ENCODE measurements at places on chromosomes 1 and 21. TPM values are rescaled to one million over a fixed set of nuclear protein-coding genes. Genes with fewer than 3 reads are reported as not detected.

PLK3 gene
- 27.5 TPM for total RNA-seq

GCSAML gene
- 0.28 TPM for total RNA-seq

SERTAD4 gene
- total RNA-seq = 0.18 TPM

EPHA8 gene
- not detected for total RNA-seq

VANGL2 gene
- total RNA-seq = 4.8 TPM

INAVA gene
- 33.8 TPM for total RNA-seq

GRCh38 chr1:67126111-67126746 lies 8.5 kb downstream of the C1orf141 start:
- no peaks in the 10 kb centered on the region for H3K4me1 ChIP-seq
- H3K27ac ChIP-seq = no peak overlapping the region
- H3K27me3 ChIP-seq = no peaks in the 10 kb centered on the region

- no peak overlapping the region for H3K27ac ChIP-seq
- no peaks in the 10 kb centered on the region for H3K36me3 ChIP-seq
- H3K27me3 ChIP-seq = no peaks in the 10 kb centered on the region
These were observed 27.4 kb upstream of the CTPS1 start for GRCh38 chr1:40951943-40952743.

DNA sequence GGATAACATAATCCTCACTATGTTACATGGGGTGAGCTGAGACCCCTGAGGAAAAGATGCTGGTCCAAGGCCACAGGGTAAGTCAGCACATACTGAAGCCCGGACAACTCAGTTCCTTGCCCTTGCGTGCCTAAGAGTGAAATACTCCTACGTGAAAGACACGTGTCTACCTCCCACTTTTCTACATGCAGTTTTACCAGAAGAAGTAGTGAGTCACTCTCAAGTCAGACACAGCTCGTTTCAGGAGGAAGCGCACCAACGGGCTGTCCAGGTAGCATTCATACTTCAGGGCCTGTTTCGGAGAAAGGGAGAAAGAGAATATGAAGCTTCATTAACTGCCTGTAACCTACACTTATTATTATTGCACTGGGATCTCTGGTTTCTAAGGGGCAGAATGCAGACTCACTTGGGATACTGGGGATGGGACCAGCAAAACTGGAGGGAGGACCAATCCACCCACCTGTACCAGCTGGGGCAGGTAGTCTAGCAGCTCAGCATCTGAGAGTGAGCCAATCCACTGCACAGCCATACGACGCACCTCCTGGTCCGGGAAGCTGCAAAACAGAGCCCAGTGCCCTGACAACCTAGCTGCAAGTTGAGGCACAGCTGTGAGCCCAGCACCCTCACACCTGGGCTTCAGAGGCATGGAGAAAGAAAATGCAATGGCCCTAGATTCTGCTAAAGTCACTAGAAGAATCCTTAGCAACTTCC lies 32.4 kb upstream of the PPP1R15B start:
- peaks cover 82% of the 10 kb centered on the region for H3K36me3 ChIP-seq
- H3K27me3 ChIP-seq = no peaks in the 10 kb centered on the region
- H3K4me3 ChIP-seq = no peak overlapping the region
- DNase-seq = no peak
- no peaks in the 10 kb centered on the region for H3K4me1 ChIP-seq

DNA sequence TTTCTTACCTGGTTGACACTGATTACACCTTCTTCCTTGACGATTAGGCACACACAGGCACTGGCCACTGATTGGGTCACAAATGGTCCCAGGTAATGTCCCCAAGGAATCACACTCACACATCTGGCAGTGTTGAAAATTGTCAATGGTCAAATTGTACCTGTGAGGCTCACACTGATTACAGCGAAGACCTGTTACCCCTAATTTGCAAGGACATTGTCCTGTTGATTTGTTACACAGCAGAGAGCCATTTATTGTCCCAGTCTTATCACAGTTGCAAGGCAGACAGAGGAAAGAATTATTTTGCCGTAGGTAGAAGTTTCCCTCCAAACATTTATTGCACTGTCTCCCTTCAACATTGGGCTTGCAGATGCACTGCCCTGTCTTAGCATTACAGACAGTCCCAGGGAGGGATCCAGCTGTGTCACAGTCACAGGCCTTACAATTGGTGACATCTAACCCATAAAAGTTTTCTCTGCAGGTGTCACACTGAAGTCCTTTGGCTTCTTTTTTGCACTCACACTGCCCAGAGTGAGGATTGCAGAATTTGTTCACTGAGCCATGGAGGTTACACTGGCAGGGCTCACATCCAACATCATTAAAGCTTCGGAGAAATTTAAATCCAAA lies 176.6 kb downstream of the USH2A start:
- DNase-seq = no peak
- no peak overlapping the region for H3K27ac ChIP-seq
- no peaks in the 10 kb centered on the region for H3K4me1 ChIP-seq
- H3K36me3 ChIP-seq = no peaks in the 10 kb centered on the region
- H3K27me3 ChIP-seq = no peaks in the 10 kb centered on the region

GRCh38 chr1:172616636-172617035 lies 42.3 kb upstream of the FASLG start:
- no peak overlapping the region for H3K27ac ChIP-seq
- DNase-seq = no peak
- no peak overlapping the region for H3K4me3 ChIP-seq
- peaks cover under 1% of the 10 kb centered on the region for H3K36me3 ChIP-seq
- H3K4me1 ChIP-seq = no peaks in the 10 kb centered on the region

DNA sequence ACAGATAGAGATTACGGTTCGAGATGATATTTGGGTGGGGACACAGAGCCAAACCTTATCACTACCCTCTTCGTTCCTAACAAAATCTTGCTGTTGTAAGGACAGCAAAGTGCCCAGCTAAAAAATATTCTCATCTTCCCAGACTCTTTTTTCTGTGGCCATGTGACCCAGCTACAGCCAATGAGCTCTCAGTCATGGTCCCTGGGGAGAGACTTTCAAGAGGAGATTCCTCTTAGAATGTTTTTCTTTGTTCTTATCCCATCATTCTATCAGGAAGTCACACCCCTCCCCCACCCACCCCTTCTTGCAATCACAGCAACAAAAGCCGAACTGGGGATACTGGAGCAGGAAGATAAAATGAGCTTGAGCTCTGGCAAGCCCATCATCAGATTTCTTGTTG lies 247.1 kb downstream of the CHRM3 start:
- H3K4me1 ChIP-seq = no peaks in the 10 kb centered on the region
- H3K27me3 ChIP-seq = no peaks in the 10 kb centered on the region
- H3K36me3 ChIP-seq = no peaks in the 10 kb centered on the region
- no peak overlapping the region for H3K27ac ChIP-seq
- no peak for DNase-seq

GRCh38 chr1:226792368-226792767 lies 53.3 kb upstream of the ITPKB start:
- no peak overlapping the region for H3K27ac ChIP-seq
- no peaks in the 10 kb centered on the region for H3K27me3 ChIP-seq
- no peak overlapping the region for H3K4me3 ChIP-seq
- H3K4me1 ChIP-seq = no peaks in the 10 kb centered on the region
- no peaks in the 10 kb centered on the region for H3K36me3 ChIP-seq

GRCh38 chr1:75058424-75058823 lies 75.8 kb upstream of the LHX8 start:
- no peak for DNase-seq
- H3K4me1 ChIP-seq = no peaks in the 10 kb centered on the region
- H3K27me3 ChIP-seq = no peaks in the 10 kb centered on the region
- no peak overlapping the region for H3K27ac ChIP-seq

DNA sequence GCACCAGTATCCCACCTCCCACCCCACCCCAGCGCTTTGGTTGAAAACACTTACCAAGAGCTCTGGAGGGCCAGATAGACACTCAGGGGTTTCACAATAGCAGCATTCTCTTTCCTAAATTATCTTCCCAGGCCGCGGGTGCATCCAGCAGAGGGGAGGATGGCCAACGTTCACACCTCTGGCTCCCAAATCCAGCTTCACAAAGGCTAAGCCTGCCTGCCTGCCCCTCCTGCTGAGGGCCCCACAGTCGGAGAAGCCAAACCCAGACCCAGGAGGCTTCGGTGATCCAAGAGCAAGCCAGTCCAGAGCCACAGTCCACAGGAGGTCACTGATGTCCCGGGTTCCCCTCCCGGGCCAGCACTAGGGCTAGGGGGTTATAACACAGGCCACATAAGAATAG lies 231.9 kb downstream of the TRABD2B start:
- no peaks in the 10 kb centered on the region for H3K36me3 ChIP-seq
- no peaks in the 10 kb centered on the region for H3K27me3 ChIP-seq
- no peak overlapping the region for H3K4me3 ChIP-seq
- no peak for DNase-seq
- no peak overlapping the region for H3K27ac ChIP-seq

- H3K27ac ChIP-seq = no peak overlapping the region
- DNase-seq = no peak
- H3K4me3 ChIP-seq = no peak overlapping the region
- H3K36me3 ChIP-seq = no peaks in the 10 kb centered on the region
- no peaks in the 10 kb centered on the region for H3K4me1 ChIP-seq
These were observed 100.4 kb downstream of the GALNT2 start for GRCh38 chr1:230167419-230167852.

DNA sequence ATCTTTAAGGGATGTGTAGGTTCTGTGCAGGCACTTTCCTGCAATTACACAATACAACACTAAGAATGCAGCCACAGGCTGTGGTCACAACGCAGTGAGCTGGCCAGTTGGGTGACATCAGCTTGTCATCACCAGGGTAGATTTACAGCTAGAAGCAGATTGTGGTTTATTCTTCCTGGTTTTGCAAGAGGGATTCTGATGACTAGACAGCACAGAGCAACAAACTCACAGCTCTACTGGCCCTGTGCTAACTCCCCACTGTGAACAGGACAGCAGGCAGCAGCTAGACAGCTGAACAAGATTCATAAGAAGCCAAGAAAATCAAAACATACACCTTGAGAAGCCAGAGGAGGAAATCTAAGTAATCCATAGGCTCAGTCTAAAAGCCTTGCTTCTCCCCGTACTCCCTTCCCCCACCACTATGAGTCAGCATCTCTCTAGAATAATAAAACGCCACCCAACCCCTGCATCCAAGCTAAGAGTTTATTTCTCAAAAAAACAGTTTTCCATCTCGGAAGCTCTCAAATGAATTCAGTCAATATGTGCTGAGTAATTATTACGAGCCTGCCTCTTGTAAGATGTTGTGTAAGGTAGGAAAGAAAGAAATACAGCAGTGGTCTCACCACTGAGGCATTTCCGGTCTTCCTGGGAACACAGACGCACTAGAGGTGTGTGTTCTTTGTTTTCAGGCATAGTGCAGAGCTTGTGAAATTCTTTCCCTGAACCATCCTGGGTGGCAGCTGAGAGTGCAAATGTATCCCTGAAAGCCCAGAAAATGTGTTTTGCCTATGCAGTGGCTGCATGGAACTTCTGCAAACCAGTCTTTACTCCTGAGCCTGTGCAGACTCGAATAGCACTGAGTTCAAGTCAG lies 162.8 kb downstream of the NTPCR start:
- H3K27ac ChIP-seq = no peak overlapping the region
- H3K4me1 ChIP-seq = no peaks in the 10 kb centered on the region
- DNase-seq = peak; percentile 53
- no peak overlapping the region for H3K4me3 ChIP-seq

DNA sequence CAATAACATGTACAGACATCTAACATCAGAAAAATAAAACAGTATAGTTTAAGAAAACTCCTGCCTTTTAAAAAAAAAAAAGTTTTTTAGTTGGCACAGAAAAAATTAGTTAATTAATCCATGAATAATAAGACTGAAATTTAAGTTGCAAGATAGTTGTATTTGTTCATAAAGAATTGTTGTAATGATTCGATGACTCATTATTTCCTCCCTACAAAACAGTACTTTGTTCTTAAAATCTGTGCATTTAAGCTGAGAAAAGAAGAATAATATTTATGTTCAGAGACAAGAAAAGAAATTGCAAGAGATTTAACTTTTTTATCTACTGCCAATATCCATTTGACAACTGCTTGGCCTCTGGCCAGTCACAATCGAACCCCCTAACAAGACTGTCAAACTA lies 894.7 kb downstream of the ADGRL2 start:
- no peak overlapping the region for H3K4me3 ChIP-seq
- no peaks in the 10 kb centered on the region for H3K4me1 ChIP-seq
- H3K36me3 ChIP-seq = no peaks in the 10 kb centered on the region
- H3K27ac ChIP-seq = no peak overlapping the region

- H3K27ac ChIP-seq = no peak overlapping the region
- no peak overlapping the region for H3K4me3 ChIP-seq
- no peaks in the 10 kb centered on the region for H3K4me1 ChIP-seq
- H3K27me3 ChIP-seq = no peaks in the 10 kb centered on the region
- no peak for DNase-seq
These were observed 201.7 kb downstream of the TM2D1 start for GRCh38 chr1:61523229-61523628.

DNA sequence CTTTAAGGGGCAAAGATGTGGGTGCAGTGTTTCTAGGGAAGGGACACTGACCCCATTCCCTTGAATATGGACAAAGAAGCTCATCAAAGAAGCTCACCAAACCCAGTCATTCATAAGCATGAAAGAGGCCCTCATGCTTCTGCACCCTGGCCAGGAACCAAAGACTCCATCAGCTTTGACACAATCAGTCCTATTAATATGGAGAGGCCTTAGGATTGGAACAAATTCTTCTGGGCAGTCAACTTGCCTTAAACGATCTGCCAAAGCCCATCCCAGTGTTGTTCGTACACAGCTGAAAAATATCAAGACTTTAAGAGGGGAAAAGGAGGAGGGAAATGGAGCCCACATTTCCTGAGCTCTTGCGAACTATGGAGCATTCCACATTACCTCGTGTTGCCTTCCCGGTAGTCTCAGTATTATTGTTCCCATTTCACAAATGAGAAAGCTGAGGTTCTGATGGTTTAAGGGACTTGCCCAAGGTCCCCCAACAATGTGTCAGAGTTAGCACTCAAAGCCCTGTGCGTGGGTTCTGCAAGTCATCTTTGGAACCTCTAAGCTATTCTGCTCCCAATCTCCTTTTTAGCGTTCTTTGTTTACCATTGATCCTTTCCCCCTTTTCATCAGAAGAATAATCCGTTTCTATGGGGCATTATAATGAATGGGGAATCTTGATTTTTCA lies 161.9 kb downstream of the ZBTB18 start:
- DNase-seq = no peak
- H3K4me3 ChIP-seq = no peak overlapping the region
- H3K27ac ChIP-seq = no peak overlapping the region

- no peaks in the 10 kb centered on the region for H3K4me1 ChIP-seq
- H3K36me3 ChIP-seq = no peaks in the 10 kb centered on the region
- H3K27me3 ChIP-seq = no peaks in the 10 kb centered on the region
- no peak for DNase-seq
- H3K4me3 ChIP-seq = no peak overlapping the region
- no peak overlapping the region for H3K27ac ChIP-seq
These were observed 72.5 kb downstream of the SYDE2 start for GRCh38 chr1:85128316-85128715.

GRCh38 chr21:36125512-36126207 lies 9.2 kb upstream of the CBR3 start:
- H3K4me1 ChIP-seq = peaks cover 15% of the 10 kb centered on the region
- H3K27me3 ChIP-seq = no peaks in the 10 kb centered on the region
- no peaks in the 10 kb centered on the region for H3K36me3 ChIP-seq

DNA sequence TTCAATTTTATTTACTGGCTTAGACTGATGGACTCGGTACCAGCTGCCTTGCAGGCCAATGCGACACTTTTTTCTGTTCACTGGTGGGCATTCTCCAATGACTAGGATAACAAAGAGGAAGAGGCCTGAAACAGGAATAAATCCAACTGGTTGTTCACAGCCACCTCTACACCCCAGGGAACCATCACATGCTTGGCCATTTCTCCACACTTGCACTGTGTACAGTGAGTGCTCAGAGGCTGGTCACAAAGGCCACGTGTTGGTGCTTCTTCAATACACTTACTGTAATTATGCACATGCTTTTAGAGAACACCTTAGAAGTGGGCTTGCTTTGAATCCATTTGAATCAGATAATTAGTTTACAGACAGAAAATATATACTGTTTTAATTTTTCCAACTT lies 113.4 kb downstream of the FAM78B start:
- no peaks in the 10 kb centered on the region for H3K27me3 ChIP-seq
- no peak overlapping the region for H3K27ac ChIP-seq
- DNase-seq = no peak
- H3K4me1 ChIP-seq = no peaks in the 10 kb centered on the region

Measured in Peyer's patch (tissue), 4 donors.